Fibroblast of skin of back (primary cell): ENCODE measurements at places on chromosomes 16 and 17.

DNA sequence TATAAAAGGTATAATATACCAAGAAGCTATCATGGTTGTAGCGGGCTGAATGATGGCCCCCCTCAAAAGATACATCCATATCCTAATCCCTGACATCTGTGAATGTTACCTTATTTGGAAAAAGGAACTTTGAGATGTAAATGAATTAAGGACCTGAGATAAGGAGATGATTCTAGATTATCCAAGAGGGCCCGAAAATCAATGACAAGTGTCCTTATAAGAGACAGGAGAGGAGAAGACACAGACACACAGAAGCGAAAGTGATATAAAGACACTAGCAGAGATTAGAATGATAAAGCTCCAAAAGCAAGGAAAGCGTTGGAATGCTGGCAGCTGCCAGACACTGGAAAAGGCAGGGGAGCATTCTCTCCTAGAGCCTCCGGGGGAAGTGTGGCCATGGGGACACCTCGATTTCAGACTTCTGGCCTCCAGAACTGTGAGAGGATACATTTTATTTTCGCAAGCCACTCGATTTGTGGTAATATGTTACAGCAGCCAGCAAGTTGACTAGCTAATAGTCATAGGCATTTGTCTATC, 12.5 kb upstream of the GP1BA start:
- no peak for DNase-seq

- DNase-seq: no peak
These were observed 28.5 kb downstream of the CMIP start for GRCh38 chr16:81473066-81473488.

DNA sequence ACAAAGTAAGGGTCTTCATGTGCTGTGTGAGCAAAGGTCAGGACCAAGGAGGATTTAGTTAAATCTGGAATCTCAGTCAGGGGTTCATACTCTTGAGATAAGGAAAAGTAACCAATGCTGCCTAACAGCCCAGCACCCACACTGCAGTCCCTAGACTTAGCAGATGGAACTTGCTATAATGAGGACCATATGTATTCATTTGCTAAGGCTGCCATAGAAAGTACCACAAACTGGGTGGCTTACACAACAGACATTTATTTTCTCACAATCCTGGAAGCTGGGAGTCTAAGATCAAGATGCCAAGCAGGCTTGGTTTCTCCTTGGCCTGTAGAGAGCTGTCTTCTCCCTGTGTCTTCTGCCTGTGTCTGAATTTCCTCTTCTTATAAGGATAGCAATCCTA, 20.8 kb downstream of the ZP2 start:
- DNase-seq: peak; percentile 43

DNA sequence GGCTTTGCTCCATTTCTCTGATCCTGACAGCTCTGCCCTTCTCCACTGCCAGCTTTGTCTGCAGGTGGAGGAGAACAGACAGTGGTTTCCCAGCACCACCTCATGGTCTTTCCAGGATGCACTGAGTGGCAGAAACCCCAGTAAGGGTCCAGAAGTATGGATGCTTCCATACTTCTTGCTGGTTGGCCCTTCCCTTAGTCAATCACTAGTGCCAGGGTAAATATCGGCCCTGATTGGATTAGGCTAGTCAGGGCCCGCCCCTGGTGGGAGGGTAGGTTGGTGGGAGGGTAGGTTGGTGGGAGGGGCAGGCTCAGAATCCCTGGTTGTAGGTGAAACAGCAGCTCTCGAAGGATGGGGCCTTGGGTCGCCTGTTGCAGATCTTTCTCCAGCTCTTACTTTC, 10.2 kb downstream of the RNF213 start:
- DNase-seq: peak; percentile 20

GRCh38 chr17:40341808-40342503, 22.6 kb downstream of the GJD3 start:
- DNase-seq: peak; percentile 69

DNA sequence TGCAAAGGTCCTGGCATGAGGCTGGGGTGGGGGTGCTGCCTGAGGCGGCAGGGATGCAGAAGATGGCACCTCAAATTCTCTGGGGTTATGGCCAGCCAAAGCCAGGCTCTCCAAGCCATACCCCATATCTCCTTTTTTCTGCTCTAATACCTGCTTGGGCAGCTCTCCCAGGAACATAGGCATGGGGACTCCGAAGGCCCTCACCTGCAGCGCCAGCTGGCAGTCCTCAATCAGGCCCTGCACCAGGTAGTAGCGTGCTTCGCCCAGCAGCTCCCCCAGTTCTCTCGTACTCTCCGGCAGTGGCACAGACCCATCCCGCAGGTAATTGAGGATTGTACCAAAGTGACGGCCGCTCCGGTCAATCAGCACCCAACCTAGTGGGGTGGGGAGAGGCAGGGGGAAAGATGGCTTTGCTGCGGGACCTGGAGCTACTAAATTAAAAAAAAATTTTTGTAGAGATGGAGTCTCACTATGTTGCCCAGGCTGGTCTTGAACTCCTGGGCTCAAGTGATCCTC, 3.0 kb downstream of the KCTD13 start:
- no peak for DNase-seq

- peak; percentile 4 for DNase-seq
These were observed 140.9 kb downstream of the KCNJ2 start for GRCh38 chr17:70310221-70310672.

GRCh38 chr17:1186214-1186820, 6.5 kb upstream of the ABR start:
- peak; percentile 65 for DNase-seq

DNA sequence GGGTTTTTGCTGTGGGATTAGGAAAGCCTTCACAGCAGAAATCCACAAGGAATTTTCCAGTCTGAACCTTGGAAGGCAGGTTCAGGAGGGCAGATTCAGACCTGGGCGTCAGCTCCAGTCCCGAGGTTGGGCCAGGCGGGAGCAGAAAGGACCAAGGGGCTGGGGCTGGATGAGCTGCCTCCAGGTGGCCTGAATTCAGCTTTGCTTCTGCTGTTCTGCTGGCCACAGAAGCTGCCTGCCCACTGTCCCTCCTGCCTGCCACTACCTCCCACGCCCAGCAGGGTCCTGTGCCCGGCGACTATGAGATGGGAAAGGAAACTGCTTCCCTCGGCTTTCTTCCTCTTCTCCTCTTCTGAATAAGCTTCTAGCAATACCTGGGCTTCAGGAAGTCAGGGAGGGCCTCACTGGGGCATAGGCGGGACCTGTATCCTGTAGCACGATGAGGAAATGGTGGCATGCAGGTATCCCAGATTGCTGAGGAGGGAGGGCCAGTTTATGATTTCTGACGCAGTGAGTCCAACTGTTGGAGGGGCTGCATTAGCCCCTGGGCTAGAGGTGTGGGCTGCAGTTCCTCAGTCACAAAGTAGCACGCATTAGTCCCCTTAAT, 18.4 kb downstream of the TBX4 start:
- no peak for DNase-seq

- no peak for DNase-seq
These were observed at the start of gene ACE for GRCh38 chr17:63476854-63477479. TSS of gene ACE (plus strand) at chr17:63477061. CDS start at chr17:63477095, 34 bp downstream.

DNA sequence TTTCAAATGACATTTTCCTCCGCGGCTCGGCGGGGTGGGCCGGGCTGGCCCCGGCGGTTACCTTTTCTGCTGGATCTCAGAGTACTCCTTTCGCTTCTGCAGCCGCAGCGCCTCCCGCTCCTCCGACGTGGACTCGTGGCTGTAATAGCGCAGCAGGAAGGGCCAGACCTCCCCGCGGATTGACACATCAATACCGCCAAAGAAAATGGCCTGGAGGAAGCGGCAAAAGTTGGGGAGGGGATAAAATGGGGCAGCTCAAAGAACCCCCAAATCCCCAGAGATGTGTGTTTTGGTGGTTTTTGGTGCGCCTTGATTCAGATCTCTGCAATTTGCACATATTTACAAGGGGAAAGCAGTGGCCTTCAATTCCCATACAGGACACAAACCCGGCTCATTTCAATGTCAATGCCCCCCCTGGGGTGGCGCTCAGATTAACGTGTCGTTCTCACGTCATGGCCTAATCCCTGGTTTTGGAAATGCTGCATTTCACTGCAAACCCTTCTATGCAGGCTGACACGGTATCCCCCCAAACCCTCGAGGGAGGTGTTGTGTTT, 85.9 kb downstream of the TBC1D16 start:
- DNase-seq: no peak

DNA sequence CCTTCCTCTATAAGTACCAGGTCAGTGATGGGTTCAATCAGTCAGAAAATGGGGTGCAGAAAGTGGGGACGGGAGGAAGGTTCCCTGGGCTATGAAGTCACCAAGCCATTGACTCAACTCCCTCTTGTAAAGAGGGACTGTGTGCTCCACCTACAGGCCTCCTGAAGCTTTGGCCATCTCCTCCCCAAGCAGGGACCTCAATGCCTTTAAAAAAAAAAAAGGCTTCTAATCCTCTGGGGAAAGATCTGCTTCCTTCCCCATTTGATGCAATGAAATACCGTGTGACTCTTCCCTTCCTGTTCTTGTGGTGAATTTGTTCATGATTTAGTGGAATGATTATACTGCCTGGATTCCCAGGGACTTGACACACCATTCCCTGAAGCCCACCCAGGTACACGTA, 30.8 kb downstream of the VWA3A start:
- DNase-seq: no peak

GRCh38 chr16:15427648-15428239, 6.6 kb upstream of the BMERB1 start:
- DNase-seq: peak; percentile 91

- DNase-seq: peak; percentile 7
These were observed 102.3 kb upstream of the C17orf78 start for GRCh38 chr17:37273409-37274051.

- DNase-seq: no peak
These were observed 153.5 kb upstream of the FOXF1 start for GRCh38 chr16:86356804-86357203.

- DNase-seq: no peak
These were observed 70.6 kb upstream of the BCO1 start for GRCh38 chr16:81167851-81168250.

GRCh38 chr16:29910819-29911675, 10.8 kb downstream of the ASPHD1 start:
- DNase-seq: no peak

- DNase-seq: no peak
These were observed 1053.4 kb upstream of the RBFOX1 start for GRCh38 chr16:6279286-6279685.

- peak; percentile 83 for DNase-seq
These were observed 67.1 kb upstream of the ZNF469 start for GRCh38 chr16:88315543-88316105.
